Cortex of kidney (tissue), 1 donor: ENCODE measurements at places on chromosomes 5 and 9.

- DNase-seq, result no peak
These were observed 1.3 kb downstream of the ANXA1 start for GRCh38 chr9:73152953-73153352.

GRCh38 chr5:59401637-59402036 is 491.9 kb downstream of the PDE4D start:
- no peak for DNase-seq

DNA sequence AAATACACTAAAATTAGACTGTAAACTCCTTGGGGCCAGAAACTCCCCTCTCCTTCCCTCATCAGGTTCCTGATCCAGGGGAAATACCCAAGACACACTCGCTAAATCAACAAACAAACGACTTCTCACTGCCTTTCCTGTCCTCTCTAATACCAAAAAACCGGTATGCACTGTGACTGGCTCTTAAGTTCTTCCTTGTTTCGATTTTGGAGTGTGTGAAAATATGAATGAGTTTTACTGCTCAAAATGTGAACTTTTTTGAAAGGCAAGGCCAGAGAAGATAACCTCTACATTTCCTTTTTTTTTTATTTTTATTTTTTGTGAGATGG is 81.1 kb upstream of the EPB41L4B start:
- no peak for DNase-seq

DNA sequence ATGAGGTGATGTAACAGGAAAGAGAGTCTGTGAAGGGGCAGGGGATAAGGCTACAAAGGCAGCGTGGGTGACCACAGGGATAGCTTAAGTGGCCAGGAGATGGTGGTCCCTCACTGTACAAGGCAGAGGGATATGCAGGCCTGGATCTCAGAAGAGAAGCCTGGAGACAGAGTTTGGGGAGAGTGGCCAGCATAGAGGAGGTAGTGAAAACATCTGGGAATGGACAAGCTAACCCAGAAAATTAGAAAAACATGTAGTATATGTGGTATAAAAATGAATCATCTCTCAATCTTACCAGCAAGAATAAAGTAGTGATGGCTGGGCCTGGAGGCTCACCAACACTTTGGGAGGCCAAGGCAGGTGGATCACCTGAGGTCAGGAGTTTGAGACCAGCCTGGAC is 349.2 kb upstream of the KLF4 start:
- DNase-seq, result no peak

- DNase-seq, result no peak
These were observed 39.8 kb downstream of the EMB start for GRCh38 chr5:50401336-50401735.

- DNase-seq, result no peak
These were observed 106.3 kb upstream of the GPBP1 start for GRCh38 chr5:57067597-57067924.

DNA sequence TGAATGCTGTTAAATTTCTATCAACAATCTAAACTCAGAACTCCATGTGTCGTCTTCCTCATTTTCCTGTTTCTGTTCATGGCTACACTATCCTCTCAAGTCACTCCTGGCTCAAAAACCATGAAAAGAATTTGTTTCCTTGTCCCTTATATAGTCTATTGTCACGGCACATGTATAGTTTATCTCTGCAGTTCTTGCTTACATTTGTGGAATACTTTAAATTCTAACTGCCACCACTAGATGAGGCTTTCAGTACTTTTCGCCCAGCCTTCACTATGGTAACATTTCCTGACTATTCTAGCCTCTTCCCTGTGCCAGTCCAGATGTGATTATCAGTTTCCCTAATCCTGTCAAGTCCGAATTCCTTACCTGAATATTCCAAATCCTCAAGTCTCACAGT is 34.6 kb downstream of the PKD2L2 start:
- DNase-seq, result no peak

GRCh38 chr9:87387351-87388011 is 110.2 kb upstream of the DAPK1 start:
- no peak for DNase-seq

- no peak for DNase-seq
These were observed 146.6 kb downstream of the RAPGEF6 start for GRCh38 chr5:131488463-131488862.

GRCh38 chr9:137199411-137200121 is 975 bp downstream of the TPRN start:
- DNase-seq, result no peak

- DNase-seq, result no peak
These were observed 30.4 kb downstream of the PRDM6 start for GRCh38 chr5:123119334-123119986.

GRCh38 chr9:123424131-123424530 is 68.1 kb downstream of the CRB2 start:
- DNase-seq, result no peak

DNA sequence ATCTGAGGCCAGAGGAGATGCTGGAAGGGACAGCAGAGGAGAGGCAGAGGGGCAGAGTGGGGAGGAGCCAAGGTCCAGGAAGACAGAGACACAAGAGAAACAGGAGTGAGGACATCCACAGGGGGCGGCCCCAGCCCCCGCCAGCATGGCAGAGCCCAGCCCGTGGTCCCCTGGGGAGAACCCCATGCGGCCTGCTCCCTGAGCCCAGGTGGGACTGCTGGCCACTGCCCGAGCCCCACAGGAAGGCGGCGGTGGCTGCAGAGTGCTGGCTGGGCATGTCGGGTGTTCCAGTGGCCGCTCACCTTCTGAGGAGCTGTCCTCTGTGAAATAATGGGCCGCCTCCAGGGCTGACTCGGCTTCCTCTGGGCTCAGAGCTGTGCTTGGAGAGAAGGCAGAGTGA is 8.9 kb upstream of the MRNIP start:
- no peak for DNase-seq

- no peak for DNase-seq
These were observed 501.3 kb upstream of the RORB start for GRCh38 chr9:73995836-73996235.

DNA sequence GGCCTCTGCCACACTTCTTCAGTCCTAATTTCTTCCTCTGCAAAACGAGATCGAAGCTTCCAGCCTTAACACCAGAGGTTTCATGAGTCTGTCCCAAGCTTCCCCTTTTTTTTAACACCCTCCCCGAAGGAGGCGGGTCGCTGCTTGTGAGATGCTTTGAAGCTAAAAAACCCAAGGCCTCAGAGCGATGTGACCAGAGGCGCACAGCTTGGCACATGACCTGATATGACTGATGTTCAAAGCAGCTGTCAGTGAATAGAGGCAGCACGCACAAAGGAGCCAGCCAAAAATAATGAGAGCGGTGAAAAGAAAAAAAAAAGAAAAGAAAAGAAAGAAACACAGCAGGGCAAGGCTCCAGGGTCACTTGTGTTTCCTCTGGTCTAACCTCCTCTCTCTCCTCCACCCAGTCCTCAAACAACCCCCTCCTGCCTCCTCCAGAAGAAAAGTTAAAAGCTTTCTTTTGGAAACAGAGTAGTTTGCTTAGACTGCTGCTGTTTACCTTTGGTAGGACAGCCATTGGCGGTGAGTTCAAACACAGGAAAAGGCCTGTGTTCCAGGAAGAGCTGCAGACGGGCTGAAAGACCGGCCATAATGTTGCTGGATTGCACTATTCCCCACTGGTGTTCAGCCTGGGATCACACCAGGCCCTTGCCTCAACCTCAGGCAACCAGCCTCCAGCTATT is 10.9 kb upstream of the ZNF366 start:
- DNase-seq, result no peak

DNA sequence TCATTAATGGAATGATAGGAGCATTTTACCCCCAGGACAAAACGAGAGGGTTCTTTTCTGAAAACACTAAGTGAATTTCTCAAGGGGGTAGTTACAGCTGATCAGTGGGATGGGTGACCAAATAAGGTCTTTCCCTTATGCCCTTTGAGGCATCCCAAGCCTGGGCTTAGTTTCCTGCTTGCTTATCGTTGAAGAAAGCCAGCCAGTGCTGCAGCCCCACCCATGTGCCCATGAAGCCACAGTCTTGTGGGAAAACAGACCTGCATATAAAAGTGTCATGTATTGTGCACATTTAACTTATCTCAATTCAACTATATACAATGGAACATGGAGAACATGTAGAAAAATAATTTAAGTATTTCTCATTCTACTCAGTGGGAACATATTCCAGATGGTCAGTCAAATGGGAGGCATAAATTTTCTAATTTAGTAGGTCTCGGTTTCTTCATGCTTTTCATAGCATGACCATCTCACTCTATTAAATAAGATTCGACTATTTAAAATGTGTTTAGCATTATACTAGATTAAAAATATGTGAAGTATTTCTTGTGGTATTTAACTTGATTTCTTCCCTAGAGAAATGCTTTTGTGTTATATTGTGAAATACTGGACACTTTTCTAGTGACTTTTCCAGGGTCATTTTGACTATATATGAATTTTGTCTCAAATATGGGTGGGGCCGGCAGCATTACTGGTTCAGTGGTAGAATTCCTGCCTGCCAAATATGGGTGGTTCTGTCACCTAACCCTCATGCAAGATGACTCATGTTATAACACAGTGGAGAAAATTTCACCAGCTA is 189.7 kb upstream of the SGCD start:
- no peak for DNase-seq

DNA sequence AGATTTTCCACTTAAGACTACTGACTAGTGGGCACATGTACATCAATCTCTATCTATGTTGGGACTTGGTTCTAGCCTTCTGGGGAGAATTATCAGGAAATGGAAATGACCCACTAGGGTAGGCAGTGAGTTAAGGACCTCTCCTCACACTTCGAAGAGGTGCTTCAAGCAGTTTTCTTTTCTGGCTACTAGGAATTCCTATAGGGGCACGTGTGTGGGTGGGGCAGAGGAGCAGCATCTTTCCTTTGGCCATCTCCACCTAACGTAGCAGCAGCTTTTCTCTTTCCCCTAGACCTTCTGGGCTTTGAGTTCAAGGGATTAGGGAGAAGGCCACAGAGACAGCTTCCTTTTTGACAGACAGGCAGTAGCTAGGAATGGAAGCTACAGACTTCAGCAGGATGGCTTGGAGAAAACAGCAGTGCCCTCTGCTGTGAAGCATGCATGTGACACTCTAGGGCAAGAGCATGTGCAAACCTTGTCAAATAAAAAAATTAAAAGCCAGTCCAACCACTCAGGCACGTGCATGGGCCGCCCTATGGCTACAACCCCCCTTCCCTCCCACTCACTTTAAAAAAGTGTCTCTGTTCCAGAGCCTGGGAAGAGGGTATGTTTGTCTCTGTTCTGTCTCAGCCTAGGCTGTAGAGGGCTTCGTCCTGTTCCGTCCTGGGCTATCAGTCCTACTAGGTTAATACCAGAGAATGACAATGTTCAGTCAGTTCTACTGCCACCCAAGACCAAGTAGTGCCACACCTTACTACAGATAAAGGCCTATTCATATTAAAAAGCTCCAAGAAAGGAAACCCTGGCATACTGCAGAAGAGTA is 8.7 kb upstream of the GFRA3 start:
- DNase-seq, result no peak

DNA sequence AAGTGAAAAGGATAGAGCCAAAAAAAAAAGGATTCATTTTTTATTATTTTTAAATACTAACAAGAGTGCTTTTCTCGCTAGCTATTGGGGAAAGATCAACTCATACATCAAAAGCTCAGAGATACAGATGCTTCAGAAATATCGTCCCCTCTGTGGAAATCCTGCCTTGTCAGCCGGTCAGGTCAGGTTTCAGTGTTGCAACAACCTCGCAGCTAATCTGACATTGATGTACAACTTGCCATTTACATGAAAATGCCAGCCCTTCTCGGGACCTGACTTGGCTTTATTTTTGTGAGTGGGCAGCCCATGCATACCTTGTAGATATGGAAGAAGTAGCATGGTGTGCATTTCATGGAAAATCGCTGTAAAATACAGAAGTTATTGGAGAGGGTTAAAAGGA is 358.8 kb upstream of the ADAMTS16 start:
- no peak for DNase-seq
